ENCODE measurements at places on chromosomes 1 and 21. TPM values are rescaled to one million over a fixed set of nuclear protein-coding genes. Genes with fewer than 3 reads are reported as not detected.

The SHE gene
- total RNA-seq: not detected

The FOXD2 gene
- 4.6 TPM for total RNA-seq

- DNase-seq: no peak
- H3K4me1 ChIP-seq: peaks cover 15% of the 10 kb centered on the region
- H3K27ac ChIP-seq: no peak overlapping the region
- H3K36me3 ChIP-seq: no peaks in the 10 kb centered on the region
- no peaks in the 10 kb centered on the region for H3K27me3 ChIP-seq
Observed at GRCh38 chr1:32746130-32746529, 43.6 kb upstream of the SYNC start.

DNA sequence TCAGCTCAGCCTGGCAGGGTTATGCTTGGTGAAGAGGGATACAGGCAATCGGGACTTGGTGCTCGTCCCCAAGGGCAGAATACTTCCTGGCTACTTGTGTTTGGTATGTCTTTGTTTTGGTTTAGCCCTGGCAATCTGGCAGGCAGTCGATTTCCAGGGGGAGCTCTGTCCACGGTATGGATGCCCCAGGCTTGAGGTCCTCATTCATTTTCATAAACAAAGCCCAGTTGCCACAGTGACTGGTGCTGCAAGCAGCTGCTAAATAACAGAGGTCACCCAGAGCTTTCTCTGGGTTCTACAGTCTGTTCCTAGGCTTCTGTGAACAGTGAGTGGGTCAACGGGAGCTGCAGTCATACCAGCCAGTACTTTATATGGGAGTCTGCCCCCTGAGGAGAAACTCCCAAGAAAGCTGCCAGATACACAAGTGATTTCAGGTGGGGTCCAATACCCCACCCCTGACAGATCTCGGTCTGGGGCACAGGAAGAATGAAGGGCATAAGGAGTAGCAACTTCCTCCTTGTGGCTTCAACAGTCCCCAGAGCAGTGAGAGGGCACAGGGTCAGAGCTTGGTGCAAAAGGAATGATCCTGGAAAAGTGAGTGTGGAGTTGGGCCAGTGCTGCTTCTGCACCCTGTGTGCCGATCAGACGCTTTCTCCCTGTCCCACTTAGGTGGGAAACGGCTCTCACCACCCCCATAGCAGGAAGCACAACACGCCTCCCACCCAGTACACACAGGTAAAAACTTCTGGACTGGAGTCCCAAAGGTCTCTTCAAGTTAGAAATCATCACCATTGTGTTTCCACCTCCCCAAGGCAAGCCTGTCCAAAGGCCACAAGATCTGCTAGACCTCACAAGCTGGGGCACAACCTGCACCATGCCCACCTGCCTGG is 55.5 kb downstream of the TGFBR3 start:
- H3K4me3 ChIP-seq: no peak overlapping the region
- peaks cover 15% of the 10 kb centered on the region for H3K4me1 ChIP-seq
- H3K27me3 ChIP-seq: no peaks in the 10 kb centered on the region
- no peaks in the 10 kb centered on the region for H3K36me3 ChIP-seq

- H3K4me1 ChIP-seq: no peaks in the 10 kb centered on the region
- no peak overlapping the region for H3K4me3 ChIP-seq
- DNase-seq: no peak
- H3K36me3 ChIP-seq: no peaks in the 10 kb centered on the region
Observed at GRCh38 chr21:43849532-43850299, 15.3 kb upstream of the AGPAT3 start.

- no peak overlapping the region for H3K27ac ChIP-seq
- no peaks in the 10 kb centered on the region for H3K27me3 ChIP-seq
- H3K4me1 ChIP-seq: no peaks in the 10 kb centered on the region
- H3K4me3 ChIP-seq: no peak overlapping the region
Observed at GRCh38 chr1:173275496-173275895, 68.4 kb upstream of the TNFSF4 start.

GRCh38 chr21:20016435-20017005 is 981.7 kb upstream of the NCAM2 start:
- H3K27ac ChIP-seq: no peak overlapping the region
- no peak for DNase-seq
- no peaks in the 10 kb centered on the region for H3K36me3 ChIP-seq
- no peaks in the 10 kb centered on the region for H3K4me1 ChIP-seq
- H3K4me3 ChIP-seq: no peak overlapping the region

Measured in Caco-2 (cell line).